GM19239 (cell line): ENCODE measurements at places on chromosomes 3 and 15.

- no peak for DNase-seq
Measured at GRCh38 chr3:188853856-188854771, 317.7 kb upstream of the TPRG1 start.

DNA sequence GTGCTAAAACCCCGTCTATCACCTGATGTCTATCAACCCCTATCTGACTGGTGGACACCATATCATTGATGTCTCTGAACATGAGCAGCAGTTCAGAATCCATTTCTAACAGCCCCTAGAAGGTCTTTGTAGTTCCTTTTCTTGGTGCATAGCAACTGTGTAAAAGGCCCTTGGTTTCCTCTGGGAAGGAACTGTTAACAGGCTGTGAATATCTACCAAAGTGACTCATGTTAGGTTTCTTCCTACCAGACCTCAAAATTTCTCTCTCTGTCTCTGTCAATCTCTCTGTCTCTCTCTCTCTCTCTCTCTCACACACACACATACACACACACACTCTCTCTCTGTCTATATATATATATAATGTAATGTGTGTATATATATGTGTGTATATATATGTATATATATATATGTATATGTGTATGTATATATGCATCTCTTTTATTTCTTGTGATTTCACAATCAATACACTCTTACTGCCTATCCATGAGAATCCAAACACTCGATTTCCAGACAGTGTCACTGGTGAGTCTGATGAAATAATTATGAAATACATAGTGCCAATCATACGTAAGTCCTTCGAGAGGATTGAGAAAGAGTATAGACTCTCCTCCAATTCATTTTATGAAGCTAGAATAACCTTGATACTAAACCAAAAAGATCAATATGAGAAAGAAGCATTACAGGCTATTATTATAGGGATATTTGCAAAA is 335.9 kb upstream of the SLCO3A1 start:
- DNase-seq = no peak

- DNase-seq = no peak
Measured at GRCh38 chr15:76310475-76311099, 682 bp downstream of the ETFA start.

- DNase-seq = no peak
Measured at GRCh38 chr3:72488738-72489035, 359.6 kb downstream of the SHQ1 start.

DNA sequence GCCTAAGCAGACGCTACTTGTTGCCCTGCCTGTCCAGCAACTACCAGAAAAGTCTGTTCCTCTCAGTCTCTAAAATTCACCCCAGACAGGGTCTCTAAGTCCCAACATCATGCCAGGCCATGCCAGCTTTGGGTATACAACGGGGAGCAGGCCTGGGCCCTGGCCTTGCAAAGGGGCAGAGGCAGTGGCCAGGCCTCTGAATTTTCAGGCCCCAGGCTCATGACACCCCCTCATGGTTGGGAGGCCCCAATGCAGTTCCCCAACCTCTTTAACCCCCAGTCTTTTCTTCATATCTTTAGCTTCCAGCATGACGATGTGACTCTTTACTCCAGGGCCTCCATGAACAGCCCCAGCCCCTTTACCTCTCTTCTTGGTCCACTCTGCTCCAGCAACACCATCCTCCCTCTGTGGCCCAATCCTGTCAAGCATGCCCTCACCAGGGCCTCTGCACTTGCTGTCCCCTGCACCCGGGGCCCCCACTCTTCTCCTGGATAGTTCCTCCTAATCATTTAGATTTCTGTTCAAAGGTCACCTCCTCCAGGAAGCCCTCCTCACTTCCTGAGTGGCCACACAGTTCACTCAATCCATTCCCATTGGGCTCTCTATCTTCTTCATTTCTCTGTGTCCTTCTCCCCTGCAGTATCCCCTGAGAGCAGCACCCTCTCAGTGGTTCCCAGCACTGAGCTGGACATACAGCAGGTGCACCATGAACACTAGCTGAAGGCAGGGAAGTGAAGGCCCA is 4.8 kb downstream of the IQSEC1 start:
- DNase-seq = no peak

DNA sequence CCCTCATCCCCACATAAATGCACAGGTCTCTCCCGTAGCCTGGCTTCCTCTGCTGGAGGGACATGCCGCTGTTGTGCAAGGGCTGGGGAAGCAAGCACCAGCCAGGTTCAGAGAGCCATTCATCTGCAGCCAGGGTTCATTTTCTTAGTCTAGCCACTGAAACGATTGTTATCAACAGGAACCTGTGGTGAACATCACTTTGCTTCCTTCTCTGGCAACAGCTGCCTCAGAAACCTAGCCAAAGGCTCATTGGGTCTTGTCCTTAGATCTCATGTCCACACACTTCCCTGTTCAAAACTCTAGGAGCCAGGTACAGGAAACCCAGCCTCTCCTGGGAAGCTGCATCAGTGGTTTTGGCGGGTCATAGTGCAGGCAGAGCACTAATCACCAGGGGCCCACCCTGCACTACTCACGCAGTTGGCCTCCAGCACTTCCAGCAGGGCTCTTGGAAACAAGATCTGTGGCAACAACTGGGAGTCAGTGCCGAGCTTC is 47.0 kb downstream of the OXNAD1 start:
- no peak for DNase-seq

DNA sequence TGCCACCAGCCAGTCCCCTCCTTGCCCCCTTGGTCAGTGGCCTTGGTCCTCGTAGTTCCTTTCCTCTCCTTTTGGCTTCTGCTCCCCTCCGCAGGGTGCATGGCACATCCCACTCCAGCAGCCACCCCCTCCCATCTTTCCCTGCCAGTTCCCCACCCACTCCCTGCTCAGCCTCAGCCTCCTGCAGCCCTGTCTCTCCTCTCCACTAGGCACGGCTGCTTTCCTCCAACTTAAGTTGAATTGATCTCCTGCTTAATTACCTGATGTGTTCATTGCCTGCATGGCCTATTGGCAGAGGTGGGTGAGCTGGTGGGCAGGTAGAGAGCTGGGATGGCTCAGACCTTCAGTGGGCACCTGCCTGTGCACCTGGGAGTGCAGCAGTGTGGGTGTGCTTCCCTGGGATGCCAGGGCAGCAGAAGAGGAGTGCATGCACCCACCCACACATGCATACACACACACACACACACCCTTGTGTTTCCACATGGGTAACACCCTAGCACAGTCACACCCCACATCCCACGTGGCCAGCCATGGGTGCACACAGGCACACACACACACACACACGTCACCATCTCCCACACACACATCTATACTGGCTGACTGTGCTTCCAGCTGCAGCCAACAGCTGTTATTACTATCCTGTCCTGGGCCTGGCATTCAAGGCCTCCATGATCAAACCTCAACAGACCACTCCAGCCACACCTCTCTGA is 30.9 kb downstream of the C3orf18 start:
- no peak for DNase-seq

DNA sequence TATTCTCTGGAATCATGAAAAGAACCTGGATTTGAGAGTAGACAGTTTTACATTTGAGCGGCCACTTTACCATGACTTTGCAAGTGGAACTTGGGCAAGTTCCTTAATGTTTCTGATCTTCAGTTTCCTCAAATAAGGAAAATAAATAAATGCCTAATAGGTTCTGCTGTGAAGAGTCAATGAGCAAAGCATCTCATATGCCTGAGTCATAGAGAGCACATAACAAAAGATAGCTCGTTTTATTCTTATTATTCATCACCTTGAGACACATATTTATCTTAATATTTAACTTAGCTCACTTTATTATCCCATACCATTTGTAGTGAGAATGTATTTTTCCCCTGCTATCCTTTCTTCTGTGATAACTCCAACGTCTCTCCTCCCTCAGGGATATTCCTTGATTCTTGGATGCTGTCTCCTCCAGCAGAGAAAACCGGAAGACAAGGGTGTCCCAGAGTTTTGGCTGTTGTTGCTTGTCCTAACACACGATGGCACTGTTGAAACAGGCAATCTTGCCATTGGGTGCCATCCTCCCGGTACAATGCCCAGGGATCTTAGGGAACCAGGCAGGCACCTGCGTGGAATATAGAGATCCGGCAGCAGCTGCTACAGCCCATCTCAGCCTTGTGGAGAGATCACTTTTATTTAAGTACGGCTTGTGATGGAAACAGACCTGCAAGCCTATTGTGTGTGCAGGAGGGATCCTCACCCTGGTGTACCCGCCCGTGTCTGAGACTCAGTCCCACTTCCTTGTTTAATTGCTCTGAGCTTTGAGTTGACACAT is 33.3 kb upstream of the VPS33B start:
- peak; percentile 43 for DNase-seq

- no peak for DNase-seq
Measured at GRCh38 chr15:63943829-63944680, 102.2 kb downstream of the DAPK2 start.

- no peak for DNase-seq
Measured at GRCh38 chr3:188819939-188820338, 351.8 kb upstream of the TPRG1 start.

DNA sequence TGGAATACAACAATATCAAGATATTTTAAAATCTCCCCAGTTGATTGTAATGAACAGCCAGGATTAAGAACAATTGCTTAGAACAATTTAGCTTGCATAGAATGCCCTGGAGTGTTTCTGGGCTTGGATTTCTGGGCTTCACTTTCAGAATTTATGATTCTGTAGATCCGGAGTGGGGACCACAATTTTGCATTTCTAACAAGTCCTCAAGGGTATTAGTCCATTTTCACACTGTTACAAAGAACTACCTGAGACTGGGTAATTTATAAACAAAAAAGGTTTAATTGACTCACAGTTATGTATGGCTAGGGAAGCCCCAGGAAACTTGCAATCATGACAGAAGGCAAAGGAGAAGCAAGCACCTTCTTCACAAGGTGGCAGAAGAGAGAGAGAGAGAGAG is 54.3 kb upstream of the MYRIP start:
- no peak for DNase-seq

DNA sequence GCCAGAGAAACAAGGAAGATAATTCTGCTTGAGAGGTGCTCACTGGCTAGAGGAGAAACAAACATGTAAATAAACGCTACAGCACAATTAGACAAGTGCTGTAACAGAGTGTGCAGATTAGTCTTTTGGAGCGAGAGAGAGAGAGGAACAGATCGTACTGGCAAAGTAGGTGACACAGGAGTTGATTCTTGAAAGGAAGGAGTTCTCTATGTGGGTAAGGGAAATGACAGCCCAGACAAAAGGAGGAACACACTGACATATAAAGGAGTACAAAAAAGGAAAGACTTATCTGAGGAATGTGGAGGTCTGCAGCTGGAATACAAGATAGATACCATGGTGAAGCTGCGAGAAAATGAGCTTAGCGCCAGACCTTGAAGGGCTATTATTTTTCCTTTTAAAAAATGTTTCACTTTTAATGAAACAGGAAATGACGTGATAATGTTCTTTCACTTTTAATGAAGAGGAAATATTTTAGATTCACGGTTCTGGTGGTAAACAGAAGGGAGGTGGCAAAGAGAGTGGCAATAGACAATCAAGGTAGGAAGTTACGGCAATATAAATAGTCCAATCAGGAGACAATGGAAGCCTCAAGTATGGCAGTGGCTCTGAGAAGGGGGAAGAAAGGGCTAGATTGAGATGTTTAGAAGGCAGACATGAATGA is 202.9 kb downstream of the VPS13C start:
- no peak for DNase-seq
